Right renal pelvis (tissue), 4 donors: ENCODE measurements at places on chromosomes 12 and 14.
A peak's percentile ranks its signal among the peaks of the same experiment; 100 is the strongest.

GRCh38 chr14:24885410-24885913 is 164.5 kb downstream of the STXBP6 start:
- no peak for DNase-seq

GRCh38 chr14:39548358-39548757 is 116.1 kb upstream of the FBXO33 start:
- DNase-seq: no peak

DNA sequence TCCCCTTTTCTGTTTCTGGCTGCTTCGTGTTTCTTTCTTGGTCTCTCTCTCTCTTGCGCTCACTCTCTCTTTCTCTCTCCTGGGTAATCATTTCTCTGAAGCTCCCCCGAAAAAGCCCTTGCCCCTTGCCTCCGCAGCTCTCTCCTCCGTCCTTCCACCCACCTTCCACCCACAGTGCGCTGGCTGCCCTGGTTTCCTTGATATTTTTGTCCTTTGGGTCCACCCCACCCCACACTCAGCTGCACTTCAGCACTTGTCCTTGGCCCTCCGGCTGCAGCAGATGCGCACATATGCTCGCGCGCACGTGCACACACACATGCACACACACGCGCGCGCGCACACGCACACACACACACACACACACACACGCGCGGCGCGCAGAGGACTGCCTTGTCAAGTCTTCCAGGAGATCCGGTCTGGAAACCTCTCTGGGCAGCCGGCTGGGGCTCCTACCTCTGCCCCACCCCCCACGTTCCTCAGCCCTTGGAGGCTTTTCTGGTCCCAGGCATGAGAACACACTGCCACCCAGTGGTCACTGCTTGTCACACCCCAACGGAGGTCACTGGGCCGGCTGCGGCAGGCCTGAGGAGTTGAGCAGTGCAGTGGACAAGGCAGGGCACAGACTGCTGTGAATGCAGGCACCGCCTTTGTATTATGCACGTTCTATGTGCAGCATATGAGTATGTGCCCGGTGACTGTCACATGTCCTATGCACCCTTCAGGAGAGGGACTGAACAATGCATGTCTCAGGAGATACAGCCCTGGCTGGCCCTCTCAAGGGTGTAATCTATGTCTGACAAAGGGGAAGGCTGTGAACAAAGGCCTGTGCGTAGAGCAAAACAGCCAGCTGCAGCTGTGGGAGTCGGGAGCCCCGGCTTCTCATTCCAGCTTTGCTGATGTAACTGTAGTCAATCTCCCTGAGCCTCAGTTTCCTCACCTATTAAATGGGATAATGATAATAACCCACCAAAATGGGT is 6.5 kb downstream of the LAG3 start:
- DNase-seq: peak; percentile 93

DNA sequence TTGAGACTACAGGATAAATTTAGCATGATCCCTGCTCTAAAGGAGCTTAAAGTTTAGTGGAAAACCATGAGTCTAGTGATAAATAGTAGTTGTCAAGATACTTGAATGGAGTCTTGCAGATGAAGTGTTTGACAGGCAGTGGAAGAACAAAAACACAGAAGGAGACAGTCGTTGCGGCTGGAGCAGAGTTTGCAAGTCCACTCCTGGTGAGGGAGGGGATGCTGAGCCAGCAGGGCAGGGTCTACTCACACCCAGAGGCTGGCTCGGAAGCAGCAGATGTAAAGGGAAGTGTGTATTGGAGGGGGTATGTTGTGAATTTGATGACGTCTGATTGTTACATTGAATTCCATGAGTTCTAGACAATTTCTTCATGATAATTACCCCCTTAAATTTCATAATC is 61.3 kb downstream of the TRAF3 start:
- no peak for DNase-seq

- no peak for DNase-seq
Measured at GRCh38 chr12:7108003-7108795, 815 bp downstream of the C1RL start.

DNA sequence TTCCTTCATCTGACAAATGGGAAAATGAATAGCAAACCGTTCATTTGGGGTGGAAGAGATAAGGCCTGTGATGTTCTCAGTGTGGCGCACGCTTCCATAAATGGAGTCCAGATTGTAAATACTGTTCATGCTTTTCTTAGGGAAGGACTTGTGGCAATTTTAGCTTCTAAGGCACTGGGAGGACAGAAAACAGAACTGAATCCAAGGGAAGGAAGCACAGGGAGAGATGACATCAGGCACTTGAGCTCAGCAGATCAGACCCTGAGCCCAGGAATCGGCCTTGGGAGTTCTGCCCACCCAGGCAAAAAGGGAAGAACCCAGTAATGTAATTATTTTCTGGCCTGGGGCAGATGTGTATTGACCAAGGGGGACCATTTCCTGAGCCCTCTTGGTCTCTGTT is 7.2 kb upstream of the SH2B3 start:
- DNase-seq: no peak

DNA sequence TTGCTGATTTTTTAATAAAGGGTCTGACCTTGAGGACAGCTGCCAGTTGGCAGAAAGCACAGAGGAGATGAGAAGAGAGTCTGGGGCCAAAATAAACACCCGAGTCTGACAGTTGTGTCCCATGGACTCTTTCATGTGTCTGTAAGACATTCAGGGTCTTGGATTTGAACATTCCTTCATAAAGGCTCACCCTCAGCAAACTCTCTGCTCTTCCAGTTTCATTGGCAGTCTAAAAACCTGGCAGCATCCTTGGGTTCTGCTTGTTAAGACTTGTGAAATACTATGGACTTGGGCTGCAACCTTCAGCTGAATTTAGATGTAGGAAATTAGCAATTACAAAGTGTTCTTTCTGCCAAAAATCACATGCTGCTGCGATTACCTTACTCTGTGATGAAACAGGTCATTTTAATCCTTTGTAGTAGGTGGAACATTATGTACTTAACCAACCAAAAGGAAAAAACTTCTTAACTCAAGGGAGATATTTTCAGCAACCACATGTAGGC is 32.0 kb upstream of the LMNTD1 start:
- no peak for DNase-seq

GRCh38 chr14:97539411-97539795 is 742.2 kb downstream of the VRK1 start:
- DNase-seq: no peak

- DNase-seq: no peak
Measured at GRCh38 chr14:26323869-26324268, 274.0 kb downstream of the NOVA1 start.

DNA sequence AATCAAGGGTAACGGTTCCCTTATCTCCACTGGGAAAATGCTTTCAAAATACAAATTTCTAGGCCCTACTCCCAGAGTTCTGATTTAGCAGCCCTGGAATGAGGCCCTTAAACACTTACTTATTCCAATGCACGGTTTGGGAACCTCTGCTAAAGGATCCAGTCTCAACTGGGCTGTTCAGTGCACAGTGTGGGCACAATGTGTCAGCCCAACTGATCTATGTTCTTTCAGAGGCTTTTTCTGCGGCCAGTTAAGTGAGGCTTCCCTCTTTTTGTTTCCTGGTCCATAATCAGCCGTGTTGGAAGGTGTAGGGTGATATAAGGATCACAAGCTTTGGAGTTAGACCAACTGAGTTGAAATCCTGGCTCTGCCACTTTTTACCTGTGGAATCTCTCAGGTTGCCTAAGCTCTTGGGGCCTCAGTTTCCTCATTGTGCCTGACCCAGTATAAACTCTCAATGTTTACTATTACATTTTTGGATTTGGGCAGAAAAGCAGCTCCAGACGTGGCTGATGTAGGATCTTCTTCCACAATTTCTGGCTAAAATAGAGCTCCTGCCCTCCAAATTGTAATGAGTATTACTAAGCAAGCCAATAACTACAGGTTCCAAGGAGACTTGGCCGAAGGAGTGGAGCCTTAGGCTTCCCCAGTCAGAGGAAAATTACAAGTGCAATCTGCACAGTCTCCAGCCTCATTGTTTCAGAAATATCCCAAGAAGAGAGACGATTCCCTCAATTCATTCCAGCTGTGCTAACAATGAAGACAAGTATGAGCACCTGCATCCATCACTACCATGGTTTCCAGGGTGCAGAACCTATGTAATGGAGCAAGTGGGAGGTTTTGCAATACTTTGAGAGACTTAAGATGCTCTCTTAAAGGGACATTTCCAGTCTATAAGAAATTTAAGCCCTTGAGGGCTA is 2.3 kb upstream of the ANGEL1 start:
- no peak for DNase-seq

GRCh38 chr12:11854011-11854499 is 204.6 kb downstream of the ETV6 start:
- no peak for DNase-seq

DNA sequence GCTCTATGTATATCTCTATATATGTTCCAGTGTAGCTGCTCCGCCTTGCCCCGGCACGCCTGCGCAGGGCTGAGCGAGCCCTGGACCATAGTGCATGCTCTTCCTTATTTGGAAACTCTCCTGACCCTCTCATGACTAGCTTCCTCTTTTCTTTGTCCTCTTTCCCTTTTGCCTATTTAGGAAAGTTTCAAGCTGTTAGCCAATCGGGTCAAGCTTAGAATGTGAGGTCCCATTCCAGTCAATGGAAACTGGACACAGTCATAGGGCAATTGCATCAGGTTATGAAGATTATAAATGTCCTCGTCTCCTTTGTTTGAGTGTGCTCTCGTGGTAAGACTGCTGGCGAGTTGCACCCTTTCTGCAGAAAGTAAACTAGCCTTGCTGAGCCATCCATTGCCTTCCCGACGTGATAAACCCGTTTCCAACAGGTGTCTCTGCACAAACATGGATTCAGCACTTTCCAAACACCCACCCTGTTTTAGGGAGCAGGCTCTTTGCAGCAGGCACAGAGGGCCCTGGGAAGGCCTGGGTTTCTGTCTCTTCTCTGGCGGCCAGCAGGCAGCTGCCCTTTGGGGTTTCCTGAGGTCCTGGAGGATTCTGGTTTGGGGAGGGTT is 30.9 kb downstream of the CCDC92 start:
- DNase-seq: no peak

- no peak for DNase-seq
Measured at GRCh38 chr12:6369916-6370575, 5.3 kb downstream of the SCNN1A start.

GRCh38 chr12:128840862-128841468 is 12.3 kb upstream of the GLT1D1 start:
- DNase-seq: no peak

DNA sequence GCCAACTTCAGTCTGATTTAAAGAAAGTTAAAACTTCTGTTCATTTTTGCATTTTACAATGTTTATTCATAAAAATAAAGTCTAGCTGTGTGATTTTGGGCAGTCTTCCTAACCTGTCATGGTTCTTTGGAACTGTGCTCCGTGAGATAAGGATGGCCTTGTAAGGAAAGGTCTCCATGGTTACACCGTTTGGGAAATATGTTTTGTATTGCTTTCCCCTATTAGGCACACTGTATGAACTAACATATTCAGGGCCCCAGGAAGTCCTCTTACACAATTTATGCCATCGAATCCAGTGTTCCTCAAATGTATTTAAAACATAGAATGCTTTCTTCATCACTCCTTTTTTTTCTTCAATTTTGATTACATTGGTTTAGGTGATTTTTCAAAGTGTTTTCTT is 54.5 kb downstream of the APAF1 start:
- no peak for DNase-seq

DNA sequence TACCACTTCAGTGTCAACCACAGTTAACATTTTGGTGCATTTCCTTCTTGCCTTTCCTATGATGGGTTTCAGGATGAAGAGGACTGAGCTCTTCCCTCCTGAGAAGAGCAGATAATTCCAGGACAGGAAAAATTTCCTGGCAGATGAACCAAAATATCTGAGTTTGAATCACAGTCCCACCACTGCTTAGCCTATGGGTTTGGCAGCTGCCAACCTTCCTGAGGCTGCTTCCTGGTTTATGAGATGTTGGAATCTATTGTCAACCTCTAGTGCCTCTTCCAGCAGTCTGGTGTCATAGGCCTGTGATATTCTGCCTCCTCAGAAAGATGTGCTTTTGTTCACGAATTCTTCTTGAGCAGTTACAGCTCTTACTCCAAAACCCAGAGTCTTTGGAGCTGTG is 197.4 kb upstream of the FRMD6 start:
- DNase-seq: no peak

DNA sequence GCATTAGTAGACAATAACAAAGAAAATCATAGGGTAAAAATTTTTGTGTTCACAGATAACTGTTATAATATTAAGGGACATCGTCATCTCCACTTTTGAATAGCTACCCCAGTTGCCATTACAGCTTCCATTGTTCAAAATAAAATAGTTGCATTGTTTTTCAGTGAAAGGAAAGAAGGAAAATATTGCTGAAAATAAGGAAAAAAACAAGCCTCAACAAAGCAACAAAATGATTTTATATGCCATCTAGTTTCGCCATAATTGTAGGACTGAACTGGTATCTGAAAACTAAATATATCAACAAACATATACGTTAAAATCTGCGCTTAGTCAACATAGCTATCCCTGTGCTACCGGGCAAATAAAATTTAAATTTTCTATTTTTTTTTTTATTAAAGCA is 3.3 kb downstream of the CDK17 start:
- DNase-seq: no peak

- no peak for DNase-seq
Measured at GRCh38 chr12:107320033-107320928, 226.9 kb upstream of the CRY1 start.

GRCh38 chr14:99883866-99884650 is 90.8 kb downstream of the EML1 start:
- DNase-seq: no peak

DNA sequence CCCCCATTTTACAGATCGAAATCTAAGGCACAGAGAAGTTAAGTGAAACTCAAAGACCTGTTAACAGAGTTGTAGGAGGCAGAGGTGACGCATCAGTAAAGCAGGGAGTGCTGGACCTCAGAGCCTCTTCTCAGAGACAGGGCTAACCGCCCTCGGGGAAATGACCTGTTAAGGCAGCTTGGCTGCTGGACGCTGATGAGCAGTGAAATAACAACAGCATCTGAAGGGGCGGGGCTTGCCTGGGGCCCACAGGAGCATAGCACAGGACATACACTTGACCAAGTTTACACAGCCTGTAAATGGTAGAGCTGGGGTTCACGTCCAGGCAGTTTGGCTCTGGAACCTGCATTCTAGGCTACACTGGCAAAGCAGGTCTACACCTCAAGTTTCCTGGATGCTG is 39.3 kb downstream of the LRTM2 start:
- no peak for DNase-seq

DNA sequence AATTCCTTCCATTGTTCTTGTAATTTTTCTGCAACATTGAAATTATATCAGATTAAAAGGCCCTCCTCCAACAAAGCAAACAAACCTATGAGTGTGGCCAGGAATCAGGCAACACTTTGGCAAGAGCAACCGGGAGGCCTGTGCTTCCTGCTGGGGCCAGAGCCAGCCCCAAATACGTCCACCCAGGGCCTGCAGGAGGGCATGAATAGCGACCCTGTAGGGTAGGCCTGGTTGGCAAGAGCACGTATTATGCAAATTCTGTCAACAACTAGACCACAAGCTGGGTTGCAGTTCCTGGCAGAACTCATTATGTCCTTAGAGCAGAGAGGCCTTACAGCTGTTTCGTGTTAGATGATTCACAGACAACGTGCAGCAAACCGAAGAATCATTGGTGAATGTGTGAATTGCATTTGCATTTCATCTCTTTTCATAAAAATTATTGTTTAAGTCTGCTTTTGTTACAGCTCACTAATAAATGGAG is 26.9 kb upstream of the LGALS3 start:
- no peak for DNase-seq

- peak; percentile 20 for DNase-seq
Measured at GRCh38 chr12:23950210-23950774, 822 bp upstream of the SOX5 start.

GRCh38 chr14:94805680-94806288 is 35.9 kb upstream of the GSC start:
- DNase-seq: no peak

- DNase-seq: no peak
Measured at GRCh38 chr14:73786636-73787485, 64.8 kb upstream of the PTGR2 start.
